Muscle of back (tissue), 13 donors: ENCODE measurements at places on chromosomes 16 and 17. TPM values are rescaled to one million over a fixed set of nuclear protein-coding genes. Genes with fewer than 3 reads are reported as not detected.

DNA sequence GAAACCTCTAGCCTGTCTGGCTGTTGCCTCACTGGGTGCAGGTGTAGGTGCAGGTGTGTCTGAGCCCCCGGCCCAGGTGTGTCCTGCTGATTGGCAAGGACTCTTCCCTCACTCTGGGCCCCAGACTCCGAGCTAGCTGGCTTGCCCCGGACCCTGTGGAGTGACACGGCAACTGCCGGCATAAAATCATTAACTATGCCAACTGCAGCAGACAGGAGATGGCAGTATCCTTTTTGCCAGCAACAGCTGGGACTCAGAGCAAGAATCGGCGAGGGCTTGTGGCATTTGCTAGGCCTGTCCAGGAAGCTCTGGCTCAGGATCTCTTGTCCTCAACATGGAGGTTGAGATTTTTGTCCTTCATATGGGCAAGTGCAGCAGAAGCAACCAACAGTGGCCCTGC is 20.8 kb downstream of the CIAPIN1 start:
- DNase-seq: peak; percentile 44

DNA sequence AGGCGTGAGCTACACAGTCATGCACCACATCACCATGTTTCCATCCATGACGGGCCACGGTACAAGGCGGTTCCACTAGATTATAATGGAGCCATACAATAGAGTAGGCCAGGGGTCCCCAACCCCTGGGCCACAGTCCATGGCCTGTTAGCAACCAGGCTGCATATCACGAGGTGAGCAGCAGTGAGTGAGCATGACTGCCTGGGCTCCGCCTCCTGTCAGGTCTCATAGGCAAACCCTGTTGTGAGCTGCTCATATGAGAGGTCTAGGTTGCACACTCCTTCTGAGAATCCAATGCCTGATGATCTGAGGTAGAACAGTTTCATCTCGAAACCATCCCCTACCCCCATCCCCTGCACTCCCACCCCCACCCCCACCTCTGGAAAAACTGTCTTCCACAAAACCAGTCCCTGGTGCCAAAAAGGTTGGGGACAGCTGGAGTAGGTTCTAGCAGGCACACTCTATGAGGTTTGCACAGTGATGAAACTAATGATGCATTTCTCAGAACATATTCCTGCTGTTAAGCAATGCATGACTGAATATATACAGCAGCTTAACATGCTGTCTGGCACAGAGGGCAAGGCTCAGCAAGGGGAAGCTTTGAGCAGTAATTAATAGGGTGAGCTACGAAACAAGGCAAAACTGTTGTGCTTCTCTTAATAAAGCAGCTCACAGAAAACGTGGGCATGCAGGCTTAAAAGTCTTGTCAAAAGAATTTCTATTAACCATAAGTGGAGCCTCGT is 108.0 kb downstream of the VPS53 start:
- no peak for DNase-seq

The SLC13A2 gene
- polyA plus RNA-seq: not detected

The RNF135 gene
- polyA plus RNA-seq: 9.1 TPM

GRCh38 chr16:23254338-23254737 is 47.8 kb upstream of the SCNN1B start:
- peak; percentile 23 for DNase-seq

DNA sequence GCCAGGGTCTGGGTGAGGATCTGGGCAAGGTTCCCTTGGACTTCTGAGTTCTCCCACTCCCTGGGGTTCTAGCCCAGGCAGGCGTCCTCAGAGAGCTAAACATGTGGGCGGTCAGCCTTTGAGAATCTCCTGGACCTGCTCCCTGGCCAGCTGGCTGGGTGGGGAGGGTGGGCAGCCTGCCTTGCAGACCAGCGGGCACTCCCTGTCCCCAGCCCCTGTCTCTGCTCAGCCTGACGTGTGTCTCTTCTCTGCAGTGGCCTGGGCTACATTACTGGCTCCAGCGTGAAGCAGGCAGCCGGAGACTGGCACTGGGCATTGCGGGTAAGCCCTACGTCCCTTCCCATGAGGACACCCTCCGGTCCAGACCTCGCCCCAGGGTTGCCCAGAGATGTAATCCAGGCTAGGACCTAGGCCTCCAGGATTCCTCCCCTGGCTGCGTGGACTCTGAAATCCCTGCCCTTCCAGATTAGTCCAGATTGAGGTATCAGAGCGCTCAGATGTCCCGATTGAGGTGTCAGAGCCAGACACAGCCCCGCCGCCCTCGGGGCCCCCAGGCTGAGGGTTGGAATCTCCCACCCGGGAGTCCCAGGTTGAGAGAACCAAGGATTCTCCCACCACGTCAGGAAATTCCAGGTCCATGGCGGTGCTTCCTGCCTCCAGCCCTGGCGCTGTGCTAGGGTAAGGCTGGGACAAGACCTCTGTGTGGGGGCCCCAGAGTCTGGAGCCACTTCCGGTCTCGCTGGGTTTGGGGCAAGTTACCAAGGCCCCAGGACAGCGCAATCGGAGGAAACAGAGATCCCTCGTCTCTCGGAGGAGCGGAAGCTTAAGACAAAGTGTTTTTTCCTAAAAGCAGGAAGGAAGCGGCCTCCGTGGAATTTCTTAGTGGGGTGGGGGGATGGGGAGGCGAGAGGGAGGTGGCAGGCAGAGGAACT is 24.1 kb downstream of the MYBBP1A start:
- no peak for DNase-seq

The CDH15 gene
- polyA plus RNA-seq: 183 TPM

GRCh38 chr17:48567209-48567608 is 10.9 kb downstream of the HOXB4 start:
- no peak for DNase-seq

The RFFL gene
- polyA plus RNA-seq: 8.4 TPM

GRCh38 chr17:17239832-17240231 is 2.9 kb upstream of the FLCN start:
- no peak for DNase-seq

The PRAC1 gene
- not detected for polyA plus RNA-seq

DNA sequence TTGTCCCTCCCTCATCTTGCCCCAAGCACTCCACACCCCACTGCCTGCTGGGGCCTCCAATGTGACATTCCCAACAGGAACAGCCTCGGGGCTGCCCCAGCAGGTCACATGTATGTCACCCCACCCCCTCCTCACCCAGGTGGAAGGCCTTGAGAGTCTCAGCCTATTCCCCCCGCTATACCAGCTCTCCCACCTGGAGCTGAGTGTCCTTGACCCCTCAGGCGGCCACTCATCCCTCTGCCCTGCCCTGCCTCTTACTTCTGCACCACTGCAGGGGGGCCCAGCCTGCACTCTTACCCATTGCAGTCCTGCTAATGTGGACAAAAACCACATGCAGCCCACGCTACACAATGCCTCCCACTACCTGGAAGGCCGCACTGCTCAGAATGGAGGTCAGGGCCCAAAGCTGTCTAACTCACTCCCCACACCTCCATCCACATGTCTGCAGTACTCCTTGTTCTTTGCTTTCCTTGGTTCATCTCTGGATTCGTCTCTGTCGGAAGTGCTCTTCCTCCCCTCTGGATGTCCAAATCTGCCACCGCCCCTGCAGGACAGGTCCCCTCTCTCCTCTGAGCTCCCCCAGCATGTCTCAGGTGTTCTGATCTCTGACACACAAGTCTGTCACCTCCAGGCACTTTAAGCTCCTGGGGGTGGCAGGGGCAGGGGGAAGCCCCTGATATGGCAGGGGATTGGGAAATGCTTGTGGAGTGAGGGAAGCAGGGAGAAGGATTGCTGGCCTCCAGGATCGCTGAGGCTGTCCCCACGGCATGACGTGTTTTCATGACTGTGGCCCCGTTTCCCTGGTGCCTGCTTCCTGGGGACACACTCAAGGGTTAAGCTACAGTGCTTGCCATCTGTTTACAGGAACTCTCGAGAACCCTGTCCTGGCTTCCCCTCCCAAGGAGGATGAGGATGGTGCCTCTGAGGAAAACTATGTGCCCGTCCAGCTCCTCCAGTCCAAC is 20.8 kb downstream of the TRPV2 start:
- no peak for DNase-seq

The C16orf86 gene
- polyA plus RNA-seq: 2.2 TPM

The ZG16 gene
- not detected for polyA plus RNA-seq

The GPR139 gene
- polyA plus RNA-seq: not detected
